Renal cortical epithelial cell (primary cell): ENCODE measurements at places on chromosomes 7 and 10. TPM values are rescaled to one million over a fixed set of nuclear protein-coding genes. Genes with fewer than 3 reads are reported as not detected.

- no peak for DNase-seq
Observed at GRCh38 chr10:8462565-8462964, 408.1 kb downstream of the GATA3 start.

KLF14 gene
- 0.05 TPM in 1 of 2 replicates, not detected in the other for total RNA-seq

GRCh38 chr7:68216051-68216450, 1219.4 kb downstream of the TYW1 start:
- peak; percentile 29 for DNase-seq

- no peak for DNase-seq
Observed at GRCh38 chr7:85287106-85287825, 100.4 kb upstream of the SEMA3D start.

INA gene
- 1.8 and 5.2 TPM in 2 replicates for total RNA-seq

- DNase-seq, result peak; percentile 48
Observed at GRCh38 chr10:86648704-86649427, 5.5 kb upstream of the OPN4 start.

DNA sequence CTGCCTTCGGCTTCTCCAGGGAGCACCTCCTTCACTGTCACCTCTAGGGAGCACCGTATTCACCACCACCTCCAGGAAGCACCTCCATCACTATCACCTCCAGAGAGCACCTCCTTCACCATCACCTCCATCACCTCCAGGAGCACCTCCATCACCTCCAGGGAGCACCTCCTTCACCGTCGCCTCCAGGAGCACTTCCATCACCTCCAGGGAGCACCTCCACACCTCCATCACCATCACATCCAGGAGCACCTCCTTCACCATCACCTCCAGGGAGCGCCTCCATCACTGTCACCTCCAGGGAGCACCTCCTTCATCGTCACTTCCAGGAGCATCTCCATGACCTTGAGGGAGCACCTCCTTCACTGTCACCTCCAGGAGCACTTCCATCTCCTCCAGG, 102.3 kb downstream of the DNAJB6 start:
- DNase-seq, result no peak

CNPY1 gene
- not detected in 2 replicates for total RNA-seq

GRCh38 chr7:96495751-96496216, 173.9 kb upstream of the SLC25A13 start:
- DNase-seq, result no peak
